Stimulated activated CD8-positive, alpha-beta memory T cell treated with anti-CD3 and anti-CD28 coated beads, Interleukin-7, amount 100 ng/mL, for 1 hour (primary cell): ENCODE measurements at places on chromosomes 13 and 19.

DNA sequence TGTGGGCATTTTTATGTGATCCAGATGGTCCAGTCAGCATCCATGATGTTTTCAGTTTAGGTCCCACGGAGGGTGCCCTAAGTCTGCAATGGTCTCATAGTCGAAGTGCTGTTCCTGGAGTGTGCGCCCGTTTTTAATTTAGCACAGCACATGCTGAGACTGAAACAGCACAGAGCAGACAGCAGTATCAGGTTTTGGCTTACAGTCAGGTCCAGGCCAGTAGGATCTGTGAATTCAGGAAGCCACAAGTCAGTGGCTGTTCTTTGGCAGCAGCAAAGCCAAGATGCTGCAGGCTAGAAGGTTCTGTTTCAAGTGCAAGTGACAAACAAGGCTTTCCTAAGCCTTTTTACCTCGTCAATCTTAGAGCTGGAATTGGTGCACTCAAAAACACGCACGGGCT, 18.3 kb downstream of the FBXO27 start:
- DNase-seq = no peak

DNA sequence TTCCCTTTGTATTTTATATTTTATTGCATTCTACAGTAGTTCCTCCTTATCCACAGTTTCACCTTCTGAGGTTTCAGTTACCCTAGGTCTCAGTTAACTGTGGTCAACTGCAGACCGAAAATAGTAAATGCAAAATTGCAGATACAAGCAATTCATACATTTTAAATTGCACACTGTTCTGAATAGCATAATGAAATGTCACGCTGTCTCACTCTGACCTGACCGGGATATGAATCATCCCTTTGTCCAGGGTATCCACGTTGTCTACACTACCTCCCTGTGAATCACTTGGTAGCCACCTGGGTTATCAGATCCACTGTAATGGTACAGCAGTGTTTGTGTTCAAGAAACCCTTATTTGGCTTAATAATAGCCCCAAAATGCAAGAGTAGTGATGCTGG, 325.0 kb downstream of the DNAJC15 start:
- DNase-seq = no peak

DNA sequence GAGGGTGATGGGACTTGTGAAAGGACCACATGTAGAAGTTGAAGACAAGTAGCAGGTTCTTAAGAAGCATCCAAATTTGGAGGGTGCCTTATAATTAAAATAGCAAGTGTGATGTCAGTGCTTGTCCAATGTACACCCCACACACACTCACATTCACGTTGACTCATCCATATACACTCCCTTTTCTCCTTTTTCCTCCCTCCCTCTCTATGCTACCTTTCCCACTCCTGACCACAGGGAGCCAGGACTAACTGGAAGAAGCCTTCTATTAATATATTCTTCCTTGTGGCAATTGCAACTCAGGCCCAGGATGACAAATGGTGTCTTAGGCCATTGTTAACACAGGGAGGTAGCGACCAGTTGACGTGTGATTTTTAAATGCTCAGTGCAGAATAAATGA, 16.3 kb upstream of the GPR183 start:
- no peak for DNase-seq

GRCh38 chr13:79508224-79508961, 27.4 kb downstream of the NDFIP2 start:
- DNase-seq = no peak

DNA sequence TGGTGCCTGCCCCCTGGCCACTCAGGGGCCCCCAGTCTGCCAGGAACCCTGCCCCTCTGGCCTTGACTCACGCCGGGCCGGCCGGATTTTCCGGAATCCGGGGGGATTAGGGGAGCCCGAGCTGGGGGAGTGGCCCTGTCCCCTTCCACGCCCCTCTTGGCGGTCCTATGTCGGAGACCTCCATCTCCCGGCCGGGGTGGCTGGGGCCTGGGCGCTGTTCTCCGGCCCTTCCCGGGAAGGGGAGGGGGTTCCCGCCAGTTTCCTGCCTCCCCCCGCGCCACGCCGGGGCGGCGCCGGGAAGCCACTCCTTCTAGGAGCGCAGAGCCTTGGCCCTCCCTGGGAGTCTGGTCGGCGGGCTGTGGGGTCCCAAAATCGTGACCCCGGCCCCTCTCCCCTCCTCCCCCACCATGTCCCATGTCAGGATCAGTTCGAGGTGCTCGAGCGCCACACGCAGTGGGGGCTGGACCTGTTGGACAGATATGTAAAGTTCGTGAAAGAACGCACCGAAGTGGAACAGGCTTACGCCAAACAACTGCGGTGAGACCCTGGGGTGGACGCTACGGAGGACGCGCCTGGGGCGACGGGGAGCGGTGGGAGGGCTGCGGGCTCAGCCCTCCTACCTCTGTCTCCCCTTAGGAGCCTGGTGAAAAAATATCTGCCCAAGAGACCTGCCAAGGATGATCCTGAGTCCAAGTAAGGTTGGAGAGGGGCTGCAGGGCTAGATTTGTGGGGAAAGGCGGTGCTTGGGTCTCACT, 1.3 kb downstream of the TRIP10 start:
- DNase-seq = no peak

DNA sequence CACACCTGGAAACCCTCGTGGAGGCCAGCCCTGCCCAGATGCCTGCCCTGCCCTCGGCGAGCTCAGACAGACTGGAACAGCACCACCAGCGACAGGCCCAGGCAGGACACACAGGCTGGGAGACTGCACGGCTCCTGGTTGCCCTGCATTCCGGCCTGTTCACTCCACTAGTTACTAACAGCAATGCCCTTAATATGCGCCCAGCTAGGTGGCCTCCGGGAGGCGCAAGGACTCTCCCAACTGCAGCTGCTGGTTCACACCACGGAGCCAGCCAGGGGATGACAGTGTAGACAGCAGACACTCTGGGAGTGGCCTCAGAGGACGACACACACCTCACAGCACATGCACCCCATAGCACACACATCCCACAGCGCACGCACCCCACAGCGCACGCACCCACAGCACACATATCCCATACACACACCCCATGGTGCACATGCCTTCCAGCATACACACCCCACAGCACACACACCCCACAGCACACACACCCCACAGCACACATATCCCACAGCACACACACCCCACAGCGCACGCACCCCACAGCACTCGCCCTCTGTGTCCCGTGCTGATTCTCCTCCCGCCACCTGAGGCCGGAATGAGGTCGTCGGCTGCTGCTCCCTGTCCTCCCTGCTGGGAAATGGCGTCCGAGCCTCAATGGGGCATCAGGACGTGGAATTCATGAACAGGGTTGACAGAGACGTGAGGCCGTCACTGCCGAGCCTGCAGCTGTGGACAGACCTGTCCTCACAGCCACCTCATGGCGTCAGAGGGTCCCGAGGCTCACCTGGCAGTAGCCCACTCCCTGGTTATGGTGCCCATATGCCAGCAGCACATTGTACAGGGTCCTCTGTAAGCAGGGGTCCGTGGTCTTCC, 13.6 kb downstream of the GRTP1 start:
- DNase-seq = no peak

- DNase-seq = no peak
Observed at GRCh38 chr13:51223560-51224270, 1.5 kb downstream of the FAM124A start.

DNA sequence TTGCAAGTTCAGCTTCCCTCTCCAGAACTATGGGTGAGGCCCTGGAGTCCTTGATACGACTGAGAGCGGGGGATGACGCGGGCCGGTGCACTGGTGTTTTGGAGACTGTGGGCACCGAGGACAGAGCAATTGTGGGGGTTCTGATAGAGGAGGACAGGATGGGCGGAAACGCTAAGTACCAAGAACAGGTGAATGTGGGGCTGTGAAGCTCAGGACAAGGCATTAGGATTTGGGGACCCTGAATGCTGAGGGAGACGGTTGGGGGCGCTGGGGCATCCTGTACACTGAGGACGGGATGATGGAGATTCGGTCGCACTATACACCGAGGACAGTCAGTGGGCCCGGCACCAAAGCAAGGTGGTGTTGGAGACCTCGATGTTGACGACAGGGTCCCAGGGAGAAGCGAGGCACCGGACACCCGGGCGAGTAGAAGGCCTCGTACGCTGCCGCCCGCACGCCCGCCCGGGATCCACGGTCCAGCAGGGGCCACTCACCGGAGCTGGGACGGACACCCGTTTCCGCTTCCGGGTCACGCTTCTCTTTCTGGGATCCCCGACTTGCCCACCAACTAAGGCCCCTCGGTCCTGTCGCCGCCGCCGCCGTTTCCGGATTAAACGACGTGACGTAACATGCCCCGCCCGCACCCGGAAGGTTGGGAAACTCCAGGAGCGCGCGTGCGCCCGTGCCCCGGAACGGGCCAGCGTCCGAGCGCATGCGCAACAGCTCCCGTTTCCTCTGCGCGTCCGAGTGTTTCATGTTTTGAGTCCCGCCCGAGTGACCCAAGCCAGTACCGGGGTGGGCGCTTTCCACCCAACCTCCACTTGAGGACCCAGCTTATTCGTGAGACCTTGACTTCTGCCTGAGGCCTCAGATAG, at the start of gene CHMP2A:
Gene CHMP2A, minus strand, starts transcription at position 612 of the 875 bp plus-strand sequence. CDS start 893 bp downstream, outside the sequence.
- peak; percentile 97 for DNase-seq

DNA sequence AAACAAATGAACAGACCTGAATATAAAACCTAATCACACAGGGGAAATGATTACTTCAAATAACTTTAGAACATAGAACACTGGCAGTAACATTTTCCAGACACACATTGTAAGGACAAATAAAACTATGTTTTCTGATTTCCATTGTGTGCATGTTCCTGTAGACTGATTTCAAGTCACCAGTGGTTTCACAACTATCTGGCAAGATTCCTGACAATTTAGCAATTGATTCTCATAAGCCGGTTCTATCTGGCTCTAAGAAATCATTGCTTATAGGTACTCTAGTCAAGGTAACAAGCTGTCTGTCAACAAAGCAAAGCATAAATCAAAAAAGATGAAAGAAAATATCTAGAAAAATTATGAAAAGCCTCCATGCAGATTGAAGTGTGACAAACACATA, 19.6 kb upstream of the PCCA start:
- no peak for DNase-seq

DNA sequence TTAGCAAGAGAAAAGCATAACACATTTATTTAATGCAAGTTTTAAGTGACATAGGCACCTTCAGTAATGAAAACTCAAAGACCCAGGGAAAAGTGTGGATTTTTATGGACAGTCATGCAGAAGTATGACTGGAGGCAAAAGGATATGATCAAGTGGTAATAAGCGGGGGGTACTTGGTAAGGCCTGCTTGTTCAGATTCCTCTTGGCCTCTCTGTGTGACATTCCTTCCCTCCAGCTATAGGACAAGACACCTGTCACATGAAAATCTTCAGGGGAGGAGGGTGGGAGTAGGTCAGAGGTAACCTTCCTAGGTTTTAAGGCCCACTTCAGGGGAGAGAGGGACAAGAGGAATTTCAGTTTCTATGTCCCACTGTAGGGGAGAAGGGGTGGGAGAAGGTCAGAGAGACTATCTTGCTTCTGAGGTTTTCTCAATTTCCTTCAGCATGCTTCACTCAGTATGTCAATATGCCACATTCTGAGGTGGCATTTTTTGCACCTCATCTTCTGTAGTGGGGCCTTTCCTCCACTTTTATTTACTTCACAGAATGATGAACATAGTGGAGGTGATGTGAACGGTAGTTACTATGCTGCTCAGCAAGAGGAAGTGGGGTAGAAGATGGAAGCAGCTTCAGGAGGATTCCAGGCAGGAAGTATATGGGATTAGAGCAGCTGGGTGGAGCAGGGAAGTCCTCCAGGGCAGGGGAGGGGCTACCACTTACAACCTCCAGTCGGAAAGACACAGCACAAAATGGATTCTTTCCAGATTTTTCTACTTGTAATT, 73.2 kb upstream of the RFC3 start:
- no peak for DNase-seq

GRCh38 chr19:6071875-6072274, 38.4 kb downstream of the RFX2 start:
- no peak for DNase-seq

- no peak for DNase-seq
Observed at GRCh38 chr13:73598020-73598712, 536.0 kb downstream of the KLF12 start.
